Effector CD8-positive, alpha-beta T cell (primary cell): ENCODE measurements at places on chromosomes 16 and 17.

DNA sequence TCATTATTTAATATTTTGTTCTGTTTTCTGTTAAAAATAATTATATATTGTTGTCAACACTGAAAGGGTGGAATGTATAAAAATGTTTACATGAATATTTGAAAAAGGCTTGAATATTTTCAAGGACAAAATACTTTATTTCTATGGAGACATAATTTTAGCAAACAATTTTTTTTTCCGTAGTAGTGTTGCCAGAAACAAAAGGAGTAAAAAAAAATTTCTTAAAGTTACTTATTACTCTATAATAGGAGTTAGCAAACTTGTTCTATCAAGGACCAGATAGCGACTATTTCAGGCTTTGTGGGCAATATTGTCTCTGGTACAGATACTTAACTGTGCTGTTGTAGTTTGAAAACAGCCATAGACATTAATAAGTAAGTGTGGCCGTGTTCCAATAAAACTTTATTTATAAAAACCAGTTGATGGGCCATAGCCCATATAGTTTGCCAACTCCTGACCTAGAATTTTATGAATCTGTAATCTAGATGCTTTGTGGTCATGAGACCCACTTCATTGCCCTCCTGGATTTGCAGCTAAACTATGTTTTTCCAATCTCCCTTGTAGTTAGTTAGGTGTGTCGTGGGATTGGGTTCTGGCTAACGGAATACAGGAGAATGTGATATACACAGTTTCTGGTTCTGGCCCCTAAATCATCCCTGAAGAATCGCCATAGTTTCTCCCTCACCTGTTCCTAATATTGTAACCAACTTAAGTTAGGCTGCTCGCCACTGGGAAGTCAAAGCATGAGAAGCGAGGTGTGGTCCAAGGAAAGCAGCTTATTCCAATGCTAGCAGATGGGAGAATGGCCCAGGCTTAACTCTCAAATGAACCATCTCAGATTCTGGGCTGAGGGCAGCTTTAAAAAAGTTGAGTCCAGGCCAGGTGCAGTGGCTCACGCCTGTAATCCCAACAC lies 153.6 kb downstream of the ABCA8 start:
- DNase-seq: no peak

- DNase-seq: no peak
These were observed 73.2 kb downstream of the CMIP start for GRCh38 chr16:81517629-81518438.

- DNase-seq: no peak
These were observed 3.6 kb downstream of the MYH13 start for GRCh38 chr17:10369239-10369638.

- DNase-seq: no peak
These were observed 17.6 kb upstream of the DNAH9 start for GRCh38 chr17:11580677-11581076.

- no peak for DNase-seq
These were observed 19.7 kb upstream of the RCVRN start for GRCh38 chr17:9924735-9925191.

DNA sequence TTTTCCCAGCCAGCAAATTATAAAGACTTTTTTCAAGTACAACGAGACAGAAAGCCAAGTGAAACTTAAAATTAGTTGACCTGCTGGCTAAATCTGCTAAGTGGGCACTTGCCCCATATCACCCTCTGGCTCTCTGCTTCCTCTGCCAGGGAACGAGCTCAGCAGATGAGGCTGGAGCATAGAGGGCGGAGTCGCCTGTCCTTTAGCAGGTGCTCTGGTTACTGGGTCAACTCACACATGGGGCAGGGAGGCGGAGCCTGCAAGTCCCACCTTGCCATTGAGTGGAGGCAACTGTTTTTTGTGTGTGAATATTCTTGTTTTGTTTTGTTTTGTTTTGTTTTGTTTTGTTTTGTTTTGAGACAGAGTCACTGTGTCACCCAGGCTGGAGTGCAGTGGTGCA lies 62.5 kb downstream of the EMP2 start:
- DNase-seq: no peak

- DNase-seq: no peak
These were observed 12.4 kb downstream of the ITGB3 start for GRCh38 chr17:47265983-47266541.

DNA sequence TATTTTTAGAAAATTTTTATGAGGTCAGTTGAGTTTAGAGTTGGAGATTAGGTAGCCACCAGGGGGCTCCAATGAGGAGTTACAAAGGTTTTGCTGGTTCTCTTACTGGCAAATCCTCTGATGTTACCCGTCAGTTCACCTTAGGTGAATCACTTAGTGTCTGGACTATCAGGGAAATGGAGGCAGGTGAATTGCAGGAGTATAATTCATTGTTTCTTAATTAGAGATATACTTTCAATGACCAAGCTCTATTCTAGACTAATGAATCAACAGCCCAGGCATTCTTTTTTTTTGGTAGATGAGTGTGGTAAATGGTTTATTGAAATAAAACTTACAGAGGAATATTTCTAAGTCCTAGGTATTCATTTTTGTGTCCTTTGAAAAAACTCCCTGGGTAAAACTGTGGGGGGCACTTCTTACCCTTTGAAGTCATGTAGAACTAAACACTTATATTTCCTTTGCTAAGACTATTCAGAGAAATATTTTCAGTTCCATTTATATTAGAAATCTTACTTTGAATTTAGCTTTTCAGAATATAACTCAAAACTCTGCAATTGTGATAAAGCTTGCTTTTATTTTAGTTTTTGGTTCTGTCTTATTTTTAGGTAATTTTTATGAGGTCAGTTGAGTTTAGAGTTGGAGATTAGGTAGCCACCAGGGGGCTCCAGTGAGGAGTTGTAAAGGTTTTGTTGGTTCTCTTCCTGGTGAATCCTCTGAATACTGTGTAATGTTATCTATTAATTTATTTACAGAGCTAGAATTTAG lies 17.7 kb downstream of the PSMD11 start:
- peak; percentile 43 for DNase-seq

- no peak for DNase-seq
These were observed 23.9 kb downstream of the SRCAP start for GRCh38 chr16:30722916-30723315.

- no peak for DNase-seq
These were observed 14.7 kb upstream of the PLLP start for GRCh38 chr16:57299009-57299718.

- DNase-seq: no peak
These were observed 1.9 kb downstream of the TSEN54 start for GRCh38 chr17:75518201-75518600.

DNA sequence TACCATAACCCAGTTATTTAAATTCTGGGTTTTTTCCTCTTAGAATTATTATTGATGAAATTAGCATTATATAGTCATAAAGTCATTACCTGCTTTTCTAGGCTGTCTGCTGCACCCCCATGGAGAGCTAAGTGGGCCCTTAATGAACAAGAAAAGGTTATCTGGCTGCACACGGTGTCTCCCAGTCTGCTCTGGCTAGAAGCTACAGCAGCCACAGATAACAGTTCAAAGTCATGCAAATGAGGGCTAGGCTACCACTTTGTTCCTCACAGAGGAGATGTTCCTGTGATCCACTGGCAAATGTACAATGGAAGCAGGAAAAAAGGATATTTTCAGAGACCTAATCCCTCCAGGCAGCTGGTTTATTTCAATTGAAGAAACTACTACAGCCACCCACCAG lies 112.1 kb downstream of the SNX11 start:
- no peak for DNase-seq

DNA sequence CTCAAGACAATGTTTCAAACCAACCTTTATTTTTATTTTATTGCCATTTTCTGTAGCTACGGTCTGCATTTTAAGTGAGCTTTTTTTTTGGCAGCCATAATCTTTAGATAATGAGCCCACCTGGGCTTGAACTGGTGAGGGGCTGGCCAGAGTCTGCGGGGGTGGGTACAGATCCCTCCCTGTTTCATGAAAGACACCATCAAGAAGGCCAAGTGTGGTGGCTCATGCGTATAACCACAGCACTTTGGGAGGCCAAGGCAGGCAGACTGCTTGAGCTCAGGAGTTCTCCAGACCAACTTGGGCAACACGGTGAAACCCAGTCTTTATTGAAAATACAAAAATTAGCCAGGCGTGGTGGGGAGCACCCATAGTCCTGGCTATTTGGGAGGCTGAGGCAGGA lies 113.7 kb downstream of the CPPED1 start:
- DNase-seq: no peak

GRCh38 chr17:67950945-67951344 lies 45.3 kb downstream of the C17orf58 start:
- DNase-seq: no peak

DNA sequence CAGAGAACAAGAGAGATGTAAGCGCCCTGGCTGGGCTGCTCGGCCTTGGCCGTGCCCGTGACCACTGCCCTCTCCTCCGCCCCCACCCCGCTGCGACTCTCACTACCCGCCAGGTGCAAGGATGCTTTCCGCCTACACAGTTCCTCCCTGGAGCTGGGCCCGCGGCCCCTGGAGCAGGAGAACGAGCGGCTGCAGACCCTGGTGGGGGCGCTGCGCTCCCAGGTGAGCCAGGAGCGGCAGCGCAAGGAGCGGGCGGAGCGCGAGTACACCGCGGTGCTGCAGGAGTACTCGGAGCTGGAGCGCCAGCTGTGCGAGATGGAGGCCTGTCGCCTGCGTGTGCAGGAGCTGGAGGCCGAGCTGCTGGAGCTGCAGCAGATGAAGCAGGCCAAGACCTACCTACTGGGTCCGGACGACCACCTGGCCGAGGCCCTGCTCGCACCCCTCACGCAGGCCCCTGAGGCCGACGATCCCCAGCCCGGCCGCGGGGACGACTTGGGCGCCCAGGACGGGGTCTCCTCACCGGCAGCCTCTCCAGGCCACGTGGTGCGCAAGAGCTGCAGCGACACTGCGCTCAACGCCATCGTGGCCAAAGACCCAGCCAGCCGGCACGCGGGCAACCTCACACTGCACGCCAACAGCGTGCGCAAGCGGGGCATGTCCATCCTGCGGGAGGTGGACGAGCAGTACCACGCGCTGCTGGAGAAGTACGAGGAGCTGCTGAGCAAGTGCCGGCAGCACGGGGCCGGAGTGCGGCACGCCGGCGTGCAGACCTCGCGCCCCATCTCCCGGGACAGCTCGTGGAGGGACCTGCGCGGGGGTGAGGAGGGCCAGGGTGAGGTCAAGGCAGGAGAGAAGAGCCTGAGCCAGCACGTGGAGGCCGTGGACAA lies 9.2 kb upstream of the MRPL58 start:
- DNase-seq: no peak

- DNase-seq: no peak
These were observed 58.3 kb downstream of the CCT6B start for GRCh38 chr17:34902831-34903547.

GRCh38 chr17:35218915-35219314 lies 24.0 kb upstream of the SLFN5 start:
- no peak for DNase-seq

DNA sequence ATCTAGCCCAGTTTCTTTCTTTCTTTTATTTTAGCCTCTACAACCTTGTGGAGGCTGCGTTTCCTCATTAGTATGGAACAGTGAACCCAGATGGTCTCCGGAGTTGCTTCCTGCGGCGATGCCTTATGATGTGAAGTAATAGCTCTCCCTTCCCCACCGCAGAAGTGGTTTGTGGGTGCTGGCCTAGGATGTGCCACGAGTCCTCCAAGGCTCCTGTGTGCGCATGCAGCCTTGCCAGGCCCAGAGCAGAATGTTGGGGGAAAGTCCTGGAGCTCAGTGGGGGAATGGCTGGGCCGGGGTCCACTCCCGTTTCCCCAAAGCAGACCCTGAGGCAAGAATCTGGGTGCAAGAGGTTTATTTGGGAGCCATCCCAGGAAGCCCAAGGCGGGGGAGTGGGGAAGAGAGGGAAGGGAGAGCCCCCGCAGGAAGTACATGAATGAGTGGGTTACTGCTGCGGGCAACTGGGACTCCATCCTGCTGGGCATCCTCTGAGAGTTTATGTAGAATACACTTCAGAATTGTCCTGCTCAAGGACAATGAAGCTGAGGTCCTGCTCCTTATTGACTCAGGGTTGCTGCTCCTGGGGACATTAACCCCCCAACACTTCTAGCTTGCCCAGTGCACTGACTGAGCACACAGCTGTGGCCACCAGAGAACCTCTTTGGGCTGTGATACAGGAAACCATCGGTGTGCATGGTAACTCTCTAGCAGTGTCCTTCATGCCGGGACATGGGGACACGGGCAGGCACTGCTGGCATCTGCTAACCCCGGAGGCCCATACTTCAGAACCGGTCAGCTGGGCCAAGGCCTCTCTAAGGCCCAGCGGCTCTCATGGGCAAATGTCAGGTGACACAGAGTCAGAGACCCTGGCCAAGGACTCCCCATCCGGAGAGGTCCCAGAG lies 3.7 kb upstream of the HCRT start:
- DNase-seq: no peak

DNA sequence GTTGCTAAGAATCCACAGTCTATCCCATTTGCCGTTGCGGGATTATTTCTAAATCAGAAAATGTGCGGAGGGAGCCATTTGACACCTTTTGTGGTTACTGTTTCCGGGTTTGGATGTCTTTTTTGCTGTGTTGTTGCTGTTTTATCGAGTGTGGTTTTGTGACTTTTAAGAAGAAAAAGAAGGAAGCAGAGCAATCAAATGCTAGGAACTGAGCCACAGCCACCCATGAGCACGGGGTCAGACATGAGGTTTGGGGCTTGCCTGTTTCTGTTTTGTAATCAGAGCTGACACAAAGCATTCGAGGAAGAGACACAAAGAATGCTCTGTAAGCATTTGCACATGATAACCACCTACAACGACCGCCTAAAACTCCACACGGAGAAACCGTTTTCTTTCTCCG lies 53.1 kb upstream of the CHMP6 start:
- no peak for DNase-seq

- no peak for DNase-seq
These were observed 888 bp downstream of the ACSM5 start for GRCh38 chr16:20410121-20410723.

- DNase-seq: no peak
These were observed 24.6 kb downstream of the IGF2BP1 start for GRCh38 chr17:49021768-49022103.

DNA sequence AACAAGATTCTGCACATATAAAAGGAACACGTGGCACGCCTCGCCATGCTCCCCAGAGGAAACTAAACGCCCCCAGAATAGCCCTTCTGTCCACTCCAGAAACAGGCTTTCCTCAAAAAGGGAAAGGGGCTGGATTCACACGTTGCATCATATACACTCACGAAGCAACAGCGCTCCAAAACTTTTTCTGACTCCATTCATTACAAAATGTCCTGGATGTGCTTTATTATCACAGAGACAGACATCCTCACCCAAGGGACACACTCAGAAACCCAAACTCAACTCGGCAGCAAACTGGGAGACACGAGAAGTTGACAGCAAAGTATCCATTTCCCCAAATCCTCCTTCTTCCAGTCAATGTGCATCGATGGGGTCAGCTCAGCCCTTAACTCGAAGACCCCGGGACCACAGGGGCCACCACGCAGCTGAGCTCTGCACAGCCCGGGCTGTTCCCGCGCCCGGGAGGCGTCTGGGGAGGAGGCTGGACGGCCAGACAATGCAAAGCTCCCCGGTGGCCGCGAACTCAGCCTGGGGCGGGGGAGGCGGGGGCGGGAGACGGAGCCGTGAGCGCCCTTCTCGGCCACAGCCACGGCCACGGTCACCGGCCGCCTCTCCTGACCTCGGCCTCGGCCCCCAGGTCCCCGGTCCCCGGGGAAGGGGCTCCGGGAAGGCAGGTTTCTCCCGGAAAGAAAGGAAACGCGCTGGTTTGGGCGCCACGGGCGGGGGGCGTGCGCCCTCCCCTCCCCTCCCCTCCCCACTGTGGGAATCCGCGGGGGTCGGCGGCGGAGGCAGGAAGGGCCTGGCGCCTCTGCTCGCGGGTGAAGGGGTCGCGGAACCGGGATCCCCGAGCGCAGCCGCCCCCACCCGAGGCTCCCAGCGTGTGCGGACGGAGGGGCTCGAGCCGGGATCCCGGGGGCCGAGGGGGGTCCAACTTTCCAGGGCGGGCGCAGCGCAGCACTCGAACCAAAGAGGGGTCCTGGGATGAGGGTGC lies 1.2 kb downstream of the NXN start:
- DNase-seq: no peak
